ENCODE measurements at places on chromosomes 11 and 22.

DNA sequence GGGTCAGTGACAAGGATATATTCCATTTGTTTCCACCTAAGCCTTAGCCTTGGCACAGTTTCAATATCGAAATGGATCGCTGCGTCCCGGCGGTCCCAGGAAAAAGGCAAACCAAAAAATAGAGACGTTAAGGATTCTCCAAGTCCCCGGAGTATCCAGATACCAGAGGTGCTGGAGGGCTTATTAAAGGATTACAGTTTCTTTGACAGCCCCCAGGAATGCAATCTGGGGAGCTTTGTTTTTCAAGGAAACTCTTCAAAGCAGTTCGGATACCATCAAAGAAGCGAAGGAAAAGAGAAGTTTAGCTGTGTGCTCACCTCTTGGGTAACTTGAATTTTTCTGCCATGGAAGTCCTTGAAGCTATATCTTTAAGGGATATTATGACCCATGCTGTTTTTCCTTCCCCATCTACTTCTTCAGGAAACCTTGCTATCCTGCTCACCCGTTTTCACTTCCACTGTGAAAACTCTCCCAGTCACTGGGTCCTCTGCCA lies 600 bp upstream of the GPR83 start:
- no peak for DNase-seq

DNA sequence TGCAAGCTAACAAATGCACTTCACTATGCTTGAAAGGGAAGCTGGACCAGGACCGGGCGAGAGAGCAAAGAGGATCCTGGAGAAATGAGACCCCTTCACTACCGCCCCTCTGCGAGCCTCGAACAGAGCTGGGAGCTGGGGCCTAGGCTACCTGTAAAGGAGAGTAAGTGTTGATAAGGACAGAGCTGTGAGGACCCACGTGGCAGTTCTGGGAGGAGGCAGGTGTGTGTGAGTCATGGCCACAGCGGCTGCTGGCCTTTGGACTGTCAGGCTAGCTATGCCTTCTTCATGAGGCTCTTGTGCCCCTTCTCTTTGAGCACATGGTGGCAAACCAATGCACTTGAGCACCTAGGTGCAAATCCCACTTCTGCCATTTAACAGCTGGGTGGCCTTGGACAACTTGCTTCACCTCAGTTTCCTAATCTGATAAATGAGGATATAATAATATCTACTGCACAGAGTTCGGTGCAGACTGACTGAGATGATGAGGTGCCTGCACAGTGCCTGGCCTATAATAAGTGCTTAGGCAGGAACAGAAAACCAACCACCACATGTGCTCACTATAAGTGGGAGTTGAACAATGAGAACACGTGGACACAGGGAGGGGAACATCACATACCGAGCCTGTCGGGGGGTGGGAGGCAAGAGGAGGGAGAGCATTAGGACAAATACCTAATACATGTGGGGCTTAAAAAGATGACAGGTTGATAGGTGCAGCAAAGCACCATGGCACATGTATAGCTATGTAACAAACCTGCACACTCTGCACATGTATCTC lies 35.3 kb upstream of the KCNJ11 start:
- DNase-seq: no peak

GRCh38 chr11:44333271-44334218 lies 23.6 kb upstream of the ALX4 start:
- no peak for DNase-seq

DNA sequence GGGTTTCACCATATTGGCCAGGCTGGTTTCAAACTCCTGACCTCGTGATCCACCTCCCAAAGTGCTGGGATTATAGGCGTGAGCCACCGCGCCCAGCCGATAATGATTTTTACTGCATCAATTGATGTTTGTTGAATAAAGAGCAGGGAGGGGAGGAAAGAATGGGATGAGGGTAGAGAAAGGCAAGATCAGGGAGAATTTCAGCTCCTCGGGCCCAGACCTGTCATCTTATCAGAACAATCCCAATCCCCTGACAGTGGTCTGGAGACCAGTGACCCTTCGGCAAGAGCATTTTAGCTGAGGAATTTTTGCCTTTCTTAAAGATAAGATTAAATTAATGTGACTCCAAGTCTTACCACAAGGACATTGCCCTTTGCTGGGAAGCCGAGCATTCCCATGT lies 15.0 kb upstream of the ANO1 start:
- DNase-seq: no peak

DNA sequence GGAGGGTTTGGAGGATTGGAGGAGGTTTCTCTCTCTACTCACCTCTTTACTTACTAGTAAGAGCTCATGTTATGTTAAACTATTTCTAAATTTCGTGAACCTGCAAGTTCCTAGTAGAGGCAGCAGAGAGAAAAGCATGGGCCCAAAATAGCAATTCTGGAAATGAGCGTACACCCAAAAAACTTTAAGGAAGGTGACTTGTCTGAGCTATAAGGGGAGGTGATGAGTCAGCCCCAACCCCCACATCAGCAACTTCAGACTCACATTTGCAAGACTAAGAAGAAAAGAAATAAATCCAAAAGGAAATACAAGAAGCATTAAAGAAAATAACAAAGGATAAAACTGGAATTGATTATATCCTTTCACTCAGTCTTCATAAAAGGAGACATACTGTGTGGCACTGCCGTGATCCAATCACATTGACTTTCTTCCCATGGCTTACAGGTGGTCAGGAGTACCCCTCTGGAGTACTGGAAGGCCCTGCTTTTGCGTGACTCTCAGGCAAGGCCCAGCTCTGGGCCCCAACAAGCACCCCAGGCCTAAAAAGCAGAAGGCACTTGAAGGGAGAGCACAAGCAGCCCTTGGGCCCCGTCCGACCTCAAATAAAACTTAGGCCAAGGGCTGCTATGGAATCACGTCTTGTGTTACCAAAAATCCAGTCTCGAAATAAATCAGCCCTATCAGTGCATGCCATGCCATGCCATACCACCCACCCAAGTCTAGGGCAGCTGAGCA lies 14.3 kb downstream of the PACSIN2 start:
- no peak for DNase-seq

GRCh38 chr22:49576241-49577141 lies 251.2 kb downstream of the BRD1 start:
- DNase-seq: no peak

Data from fibroblast of skin of left quadriceps (primary cell).